ENCODE measurements at places on chromosomes 5 and 9. TPM values are rescaled to one million over a fixed set of nuclear protein-coding genes. Genes with fewer than 3 reads are reported as not detected.

LCN1 gene
- total RNA-seq = not detected

FOXD4L4 gene
- 0.32 TPM for total RNA-seq

PRSS3 gene
- 47.3 TPM for total RNA-seq

SPATA31D4 gene
- not detected for total RNA-seq

PCA3 gene
- total RNA-seq = 0.26 TPM

NR5A1 gene
- not detected for total RNA-seq

OGN gene
- total RNA-seq = 43.5 TPM

SLC34A1 gene
- not detected for total RNA-seq

Measured in bronchial smooth muscle cell (primary cell).